ENCODE measurements at places on chromosomes 6 and 20.

DNA sequence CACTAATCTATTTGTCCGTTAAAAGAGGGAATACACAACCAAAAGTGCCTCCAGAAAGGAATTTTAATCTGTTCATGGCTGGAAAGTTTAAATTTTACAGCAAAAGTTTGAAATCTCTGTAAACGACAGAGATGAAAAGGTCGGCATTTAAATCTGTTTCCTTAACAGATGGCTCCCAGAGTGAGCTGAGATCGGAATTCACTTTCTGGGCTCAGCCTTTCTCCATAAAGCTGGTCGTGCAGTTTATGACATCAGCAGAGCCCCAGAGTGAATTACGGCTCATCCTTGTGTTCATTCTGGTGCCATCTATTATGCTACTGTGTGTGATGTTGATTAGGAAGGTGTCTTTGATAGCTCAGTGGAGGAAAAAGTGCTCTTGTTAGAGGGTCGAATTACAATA, 117.6 kb upstream of the ZFP64 start:
- no peak for DNase-seq

- DNase-seq: no peak
Observed at GRCh38 chr20:49914310-49915117, 815 bp downstream of the SPATA2 start.

DNA sequence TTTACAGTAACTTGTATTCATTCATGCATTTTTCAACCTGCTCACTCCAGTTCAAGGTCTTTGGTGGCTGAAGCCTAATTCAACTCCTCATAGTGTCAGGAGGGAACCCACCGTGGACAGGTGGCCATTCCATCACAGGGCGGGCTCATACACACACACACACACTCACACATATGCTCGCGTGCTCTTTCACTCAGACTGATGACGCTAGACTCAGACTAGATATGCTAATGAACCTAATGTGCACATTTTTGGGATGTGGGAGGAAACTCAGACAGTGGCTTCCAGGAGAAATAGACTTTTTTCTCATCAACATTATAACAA, 56.7 kb downstream of the TRIM27 start:
- no peak for DNase-seq

- no peak for DNase-seq
Observed at GRCh38 chr6:2378891-2379652, 133.7 kb upstream of the GMDS start.

DNA sequence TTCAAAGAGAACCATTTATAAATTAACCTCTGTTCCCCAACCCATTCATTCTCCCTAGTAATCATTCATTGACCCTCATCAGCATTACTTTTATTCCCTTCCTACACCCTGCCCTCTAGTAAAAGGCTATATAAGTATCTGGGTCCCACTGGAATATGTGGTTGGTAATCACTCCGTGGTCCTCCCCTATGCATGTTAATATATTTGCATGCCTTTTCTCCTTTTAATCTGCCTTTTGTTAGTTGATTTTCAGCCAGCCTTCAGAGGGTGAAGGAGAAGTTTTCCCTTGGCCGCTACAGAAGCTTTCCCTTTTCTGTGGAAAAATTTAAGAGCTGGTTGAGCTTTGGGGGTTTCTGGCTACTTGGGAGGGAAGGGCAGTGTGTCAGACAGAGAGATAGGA, 585.6 kb downstream of the UTRN start:
- DNase-seq: no peak

DNA sequence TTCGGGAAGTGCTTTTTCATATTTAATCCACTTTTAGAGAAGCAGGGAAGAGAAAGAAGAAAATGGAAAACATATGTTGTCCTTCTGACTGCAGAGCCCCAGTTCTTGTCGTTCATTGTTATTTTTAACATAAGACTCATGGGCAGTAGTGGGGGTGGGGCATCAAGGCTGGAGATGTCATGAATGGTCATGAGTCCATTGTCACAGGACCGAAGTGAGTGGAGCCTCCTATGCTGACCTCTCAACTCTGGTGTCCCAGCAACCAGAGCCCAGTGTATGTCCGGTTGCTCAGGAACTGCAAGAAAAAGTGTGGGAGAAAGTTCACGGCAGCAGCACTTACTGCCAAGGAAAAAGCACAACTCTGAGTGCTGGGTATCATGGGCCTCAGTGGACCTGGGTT, 108.6 kb downstream of the BANF2 start:
- DNase-seq: no peak

DNA sequence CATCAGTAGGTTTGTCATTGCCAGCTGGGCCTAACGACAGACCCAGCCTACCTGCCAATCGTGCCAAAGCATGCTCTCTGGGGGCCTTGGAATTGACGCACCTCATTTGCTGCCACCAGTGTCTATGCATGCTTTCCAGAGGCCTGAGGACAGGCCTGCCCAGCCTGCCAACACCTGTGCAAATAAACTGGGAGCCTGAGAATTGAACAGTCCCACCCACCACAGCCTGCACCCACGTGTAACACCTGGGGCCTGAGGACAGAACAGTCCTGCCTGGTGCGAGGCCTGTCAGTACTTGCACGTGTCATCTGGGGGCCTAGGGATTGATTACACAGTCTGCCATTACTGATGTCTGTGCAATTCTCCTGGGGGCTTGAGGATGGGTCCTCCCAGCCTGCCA, 6.2 kb upstream of the RNF217 start:
- DNase-seq: no peak

DNA sequence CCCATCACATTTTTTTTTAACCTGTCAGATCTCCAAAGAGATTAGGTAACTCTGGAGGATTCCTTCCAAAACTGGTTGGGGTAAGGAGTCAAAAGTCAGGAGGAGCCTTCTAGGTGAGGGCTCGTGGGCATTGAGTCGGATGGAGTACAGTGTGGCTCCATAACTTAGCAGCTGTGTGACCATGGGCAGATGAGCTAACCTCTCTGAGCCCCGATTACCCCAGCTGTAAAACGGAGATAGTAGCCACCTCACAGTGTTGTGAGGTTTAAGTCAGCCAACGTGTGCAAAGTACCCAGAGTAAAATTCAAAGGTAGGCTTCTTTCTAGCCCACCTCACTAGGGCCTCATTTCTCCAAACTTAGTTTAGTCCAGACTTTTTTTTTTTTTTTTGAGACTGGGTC, 151.5 kb downstream of the CD24 start:
- no peak for DNase-seq

GRCh38 chr6:141580988-141581552, 551.7 kb upstream of the GJE1 start:
- DNase-seq: no peak

DNA sequence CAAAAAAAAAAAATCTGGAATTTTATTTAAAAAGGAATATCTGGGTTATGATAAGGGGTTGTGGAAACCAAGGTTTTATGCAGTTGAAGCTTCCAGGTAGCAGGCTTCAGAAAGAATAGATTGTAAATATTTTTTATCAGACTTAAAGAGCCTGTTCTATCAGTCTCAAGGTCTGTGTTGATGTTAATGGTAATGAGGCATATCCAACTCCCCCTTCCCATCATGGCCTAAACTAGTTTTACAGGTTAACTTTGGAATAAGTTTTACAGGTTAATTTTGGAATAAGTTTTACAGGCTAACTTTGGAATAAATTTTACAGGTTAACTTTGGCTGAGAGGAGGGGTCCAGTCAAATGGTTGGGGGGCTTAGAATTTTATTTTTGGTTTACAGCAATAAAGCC, 92.4 kb downstream of the CD24 start:
- no peak for DNase-seq

DNA sequence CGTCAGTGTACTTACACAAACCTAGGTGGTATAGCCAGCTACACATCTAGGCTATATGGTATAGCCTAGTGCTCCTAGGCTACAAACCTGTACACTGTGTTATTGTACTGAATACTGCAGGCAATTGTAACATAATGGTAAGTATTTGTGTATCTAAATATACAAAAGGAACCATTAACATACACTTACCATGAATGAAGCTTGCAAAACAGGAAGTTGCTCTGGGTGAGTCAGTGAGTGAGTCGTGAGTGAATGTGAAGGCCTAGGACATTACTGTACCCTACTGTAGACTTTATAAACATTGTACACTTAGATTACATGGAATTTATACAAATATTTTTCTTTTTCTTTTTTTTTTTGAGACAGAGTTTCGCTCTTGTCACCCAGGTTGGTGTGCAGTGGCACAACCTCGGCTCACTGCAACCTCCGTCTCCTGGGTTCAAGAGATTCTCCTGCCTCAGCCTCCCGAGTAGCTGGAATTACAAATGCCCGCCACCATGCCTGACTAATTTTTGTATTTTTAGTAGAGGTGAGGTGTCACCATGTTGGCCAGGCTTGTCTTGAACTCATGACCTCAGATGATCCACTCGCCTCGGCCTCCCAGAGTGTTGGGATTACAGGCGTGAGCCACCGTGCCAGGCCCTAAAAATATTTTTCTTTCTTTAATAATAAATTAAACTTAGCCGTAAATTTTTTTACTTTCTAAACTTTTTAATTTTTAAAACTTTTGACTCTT, 15.4 kb upstream of the KIAA1755 start:
- no peak for DNase-seq

- DNase-seq: no peak
Observed at GRCh38 chr6:95288251-95288650, 289.1 kb upstream of the MANEA start.

DNA sequence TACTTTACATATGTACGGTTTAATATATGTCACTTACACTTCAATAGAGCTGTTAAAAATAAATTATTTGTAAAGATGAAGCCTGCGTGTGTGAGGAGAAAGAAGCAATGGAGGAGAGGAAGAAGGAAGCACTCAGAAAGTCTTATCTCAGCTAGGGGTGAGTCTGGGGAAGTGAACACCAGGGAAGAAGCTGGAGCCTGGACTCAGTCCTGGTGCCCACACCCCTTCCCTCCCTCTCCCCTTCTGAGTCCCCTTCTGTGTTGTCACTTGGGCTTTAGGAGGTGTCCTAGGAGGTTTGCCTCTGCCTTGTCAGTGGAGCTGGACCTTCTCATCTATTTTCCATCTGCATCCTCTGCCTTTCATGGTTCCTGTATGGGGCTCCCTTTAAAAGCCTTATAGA, 1.9 kb downstream of the SIRPB2 start:
- no peak for DNase-seq

DNA sequence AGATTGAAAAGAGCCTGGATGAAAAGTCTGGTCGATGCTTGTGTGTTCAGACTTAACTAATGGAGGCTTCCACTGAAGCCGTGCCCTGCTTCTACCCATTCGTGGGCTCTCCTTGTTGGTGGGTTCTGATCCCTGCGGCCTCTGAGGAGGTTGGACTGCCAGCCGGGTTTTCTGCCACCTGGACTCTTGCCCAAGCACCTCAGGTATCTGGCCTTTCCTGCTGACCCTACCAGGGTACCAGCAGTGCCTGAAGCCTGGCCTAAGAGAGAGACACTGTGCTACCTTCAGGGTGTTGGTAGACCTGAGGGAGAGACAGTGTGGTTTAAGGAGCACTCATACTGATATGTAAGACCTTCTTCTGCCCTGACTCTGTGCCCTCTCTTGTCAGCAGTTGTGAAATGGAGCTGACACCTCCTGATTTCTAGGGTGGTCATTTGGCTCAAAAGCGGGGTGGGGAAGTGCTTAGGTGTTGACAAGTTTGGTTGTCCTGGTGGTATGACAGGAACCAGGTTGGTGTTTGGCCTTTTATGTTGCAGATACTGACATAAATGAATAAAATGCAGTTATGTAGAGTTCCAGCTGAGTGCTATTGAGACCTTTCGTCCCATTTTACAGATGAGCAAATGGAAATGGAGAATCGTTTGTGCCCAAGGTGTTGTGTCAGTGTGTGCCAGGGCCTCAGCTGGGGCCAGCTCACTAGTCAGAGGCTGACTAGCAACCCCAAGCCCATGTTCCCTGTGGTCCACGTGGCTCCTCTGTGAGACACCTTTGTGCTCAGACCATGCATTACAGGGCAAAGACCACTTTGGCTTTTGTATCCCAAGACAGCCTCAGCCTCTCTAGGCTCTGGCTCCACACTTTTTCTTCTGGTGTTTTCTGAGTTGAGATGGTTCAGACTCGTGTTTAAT, 3.1 kb downstream of the PLCG1 start:
- DNase-seq: no peak

- no peak for DNase-seq
Observed at GRCh38 chr6:4447639-4448330, 312.4 kb upstream of the ECI2 start.

DNA sequence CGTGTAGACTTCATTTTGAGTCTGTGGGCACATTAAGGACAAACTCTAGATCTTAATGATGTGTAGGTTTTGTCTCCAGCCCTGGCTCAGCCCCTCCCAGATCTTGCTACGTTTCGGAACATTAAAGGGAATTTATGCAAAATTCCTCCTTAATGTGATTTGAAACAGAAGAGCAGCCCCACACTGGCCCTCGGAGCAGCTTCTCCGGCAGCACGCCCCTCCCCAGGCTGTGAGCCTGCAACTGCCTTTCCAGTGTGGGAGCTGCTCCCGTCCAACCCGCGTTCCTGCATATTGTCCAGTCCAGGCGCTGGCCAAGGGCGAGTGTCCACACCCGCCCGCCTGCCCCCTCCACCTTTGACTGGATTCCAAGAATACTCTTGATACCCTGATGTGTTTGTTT, 257.2 kb downstream of the TAF4 start:
- DNase-seq: no peak

DNA sequence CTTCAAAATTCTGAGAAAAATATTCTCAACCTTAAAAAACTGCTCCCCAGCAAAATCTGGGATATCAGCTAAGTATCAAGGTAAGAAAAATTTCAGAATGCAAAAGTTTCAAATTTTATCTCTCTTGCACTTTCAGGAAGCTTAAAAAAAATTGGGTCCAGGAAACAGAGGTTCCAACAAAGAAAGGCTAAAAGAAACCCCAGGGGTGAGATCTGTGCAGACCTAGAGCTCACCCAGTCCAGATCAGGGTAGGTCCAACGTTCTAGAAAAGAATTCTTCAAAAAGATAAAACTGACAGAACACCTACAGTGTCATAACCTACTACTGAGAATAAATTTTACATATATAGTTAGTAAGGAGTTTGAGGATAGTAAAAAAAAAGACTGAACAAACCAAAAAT, 23.5 kb downstream of the ILRUN start:
- no peak for DNase-seq

- DNase-seq: no peak
Observed at GRCh38 chr6:33838983-33839382, 35.2 kb upstream of the MLN start.

DNA sequence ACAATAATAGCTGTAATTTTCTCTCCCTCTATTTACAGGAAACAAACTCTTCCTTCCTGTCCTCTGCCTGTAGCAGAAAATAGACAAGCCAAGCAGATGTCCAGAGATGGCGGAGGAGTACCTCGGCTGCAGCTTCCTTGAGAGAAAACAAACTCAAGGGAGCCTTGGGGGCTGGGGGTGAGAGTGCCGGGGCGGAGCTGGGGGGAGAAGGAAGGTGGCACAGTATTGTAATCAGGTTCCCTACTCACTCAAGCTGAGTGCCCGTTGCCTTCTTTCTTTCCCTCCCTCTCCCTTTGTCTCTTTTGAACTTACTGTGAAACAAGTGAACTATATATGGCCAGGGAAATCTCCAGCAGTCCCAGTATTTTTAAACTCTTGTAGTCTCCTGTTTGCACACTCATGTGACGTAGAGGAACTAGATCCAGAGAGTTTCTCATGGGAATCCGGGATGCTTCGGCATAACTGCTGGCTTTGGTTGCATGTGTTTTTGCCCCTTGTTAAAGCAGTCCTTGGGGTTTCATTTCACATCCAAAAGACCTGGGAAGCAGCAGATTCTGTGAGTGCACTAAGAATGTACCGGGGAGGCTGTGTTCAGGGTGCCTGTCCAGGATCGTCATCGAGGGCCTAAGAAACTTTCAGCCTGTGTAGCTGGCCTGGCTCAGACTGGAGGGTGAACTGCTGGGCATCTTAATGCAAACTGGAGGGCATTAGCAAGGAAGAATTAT, 44.6 kb upstream of the HDDC2 start:
- DNase-seq: no peak

- DNase-seq: peak; percentile 26
Observed at GRCh38 chr6:151242420-151242861, 2.7 kb downstream of the AKAP12 start.

All from nephron progenitor cell (in vitro differentiated cells).